HFFc6 (cell line): ENCODE measurements at places on chromosomes 2 and 18.

GRCh38 chr2:96174251-96175144 is 29.3 kb upstream of the DUSP2 start:
- peak; percentile 45 for DNase-seq

DNA sequence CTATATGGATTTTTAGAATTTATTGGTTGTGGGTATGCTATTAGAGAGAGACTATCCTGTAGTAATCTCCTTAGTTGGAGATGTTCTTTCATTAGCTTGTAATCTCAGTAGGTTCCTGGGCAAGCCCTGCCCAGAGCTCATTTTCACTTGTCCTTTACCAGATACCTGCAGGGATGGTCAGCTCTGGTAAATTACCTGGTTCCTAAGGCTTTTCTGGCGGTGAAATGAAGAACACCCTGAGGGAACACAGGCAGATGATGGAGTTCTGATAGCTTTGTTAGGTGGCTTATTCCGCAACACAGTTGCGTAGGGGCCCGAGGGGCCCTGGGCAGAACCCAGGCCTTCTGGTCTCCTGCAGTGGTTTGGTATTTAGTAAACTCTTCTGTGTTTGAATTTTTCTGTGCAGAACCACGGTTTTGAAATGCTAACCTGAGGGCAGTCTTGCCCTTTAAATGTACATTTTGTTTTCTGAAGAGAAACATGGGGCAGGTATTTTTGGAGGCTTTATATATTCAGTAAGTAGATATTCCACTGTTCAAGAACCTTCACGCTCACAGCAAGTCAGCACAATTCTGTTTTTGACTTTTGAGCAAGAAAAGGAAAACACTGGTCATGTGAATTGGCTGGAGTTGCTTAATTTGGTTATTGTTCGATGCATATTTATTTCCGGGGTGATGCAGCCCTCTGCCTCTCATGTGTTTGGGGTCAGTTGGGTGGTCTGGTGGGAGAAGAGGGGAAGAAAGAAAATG is 22.4 kb downstream of the ZNF532 start:
- no peak for DNase-seq

- no peak for DNase-seq
These were observed 89.5 kb downstream of the AAK1 start for GRCh38 chr2:69553991-69554390.

GRCh38 chr2:126995621-126996377 is 97.1 kb downstream of the TEX51 start:
- no peak for DNase-seq

- no peak for DNase-seq
These were observed 9.8 kb upstream of the SAP130 start for GRCh38 chr2:128037649-128038048.

DNA sequence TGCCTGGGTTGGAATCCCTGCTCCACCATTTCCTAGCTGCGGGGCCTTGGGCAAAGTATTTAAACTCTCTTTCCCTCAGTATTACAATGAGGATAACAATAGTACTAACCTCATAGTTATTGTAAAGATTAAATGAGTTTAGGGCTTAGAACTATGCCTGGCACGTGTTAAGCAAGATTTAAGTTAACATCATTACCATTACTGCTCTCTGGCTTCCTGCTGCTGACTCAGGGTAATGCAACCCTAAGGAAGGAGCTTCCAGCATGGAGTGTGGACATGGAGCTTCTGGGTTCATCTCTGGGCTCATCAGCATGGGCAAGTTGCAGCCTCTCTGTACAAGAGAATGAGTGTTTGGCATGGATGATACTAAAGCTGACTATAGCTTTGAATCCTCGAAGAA is 374.2 kb upstream of the MAP2 start:
- DNase-seq, result no peak

- no peak for DNase-seq
These were observed 44.0 kb downstream of the TCF4 start for GRCh38 chr18:55544014-55544413.

GRCh38 chr2:197081294-197081693 is 154.8 kb upstream of the PGAP1 start:
- no peak for DNase-seq

- no peak for DNase-seq
These were observed 284 bp downstream of the TIMM21 start for GRCh38 chr18:74148543-74149070.

DNA sequence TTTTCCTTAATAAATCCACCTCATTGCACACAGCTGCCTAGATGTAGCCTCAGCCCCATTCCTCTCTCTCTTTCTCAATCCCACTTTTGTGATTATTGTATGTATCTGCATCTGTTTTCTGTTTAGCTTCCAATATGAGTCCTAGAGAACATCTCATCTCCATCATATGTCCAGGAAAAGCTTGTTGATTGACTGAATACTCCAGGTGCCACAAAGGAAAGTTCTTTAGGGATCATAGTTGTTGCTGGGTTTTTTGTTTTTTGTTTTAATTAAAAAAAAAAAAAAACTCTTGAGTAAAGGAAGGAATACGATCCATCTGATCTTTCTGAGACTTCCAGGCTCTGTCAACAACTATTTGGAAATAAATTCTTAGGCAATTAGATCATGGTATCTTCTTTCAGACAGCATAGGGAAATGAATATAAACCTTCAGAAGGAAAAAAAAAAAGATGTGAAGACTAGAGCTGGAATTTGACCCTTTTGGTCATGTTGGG is 42.5 kb downstream of the KIAA2012 start:
- DNase-seq, result peak; percentile 68

- peak; percentile 23 for DNase-seq
These were observed 4.7 kb upstream of the CAPN10 start for GRCh38 chr2:240581811-240582210.

GRCh38 chr2:160407393-160408172 is 86.0 kb downstream of the RBMS1 start:
- DNase-seq, result peak; percentile 36

- DNase-seq, result no peak
These were observed 513.5 kb downstream of the CMPK2 start for GRCh38 chr2:6352247-6352646.

DNA sequence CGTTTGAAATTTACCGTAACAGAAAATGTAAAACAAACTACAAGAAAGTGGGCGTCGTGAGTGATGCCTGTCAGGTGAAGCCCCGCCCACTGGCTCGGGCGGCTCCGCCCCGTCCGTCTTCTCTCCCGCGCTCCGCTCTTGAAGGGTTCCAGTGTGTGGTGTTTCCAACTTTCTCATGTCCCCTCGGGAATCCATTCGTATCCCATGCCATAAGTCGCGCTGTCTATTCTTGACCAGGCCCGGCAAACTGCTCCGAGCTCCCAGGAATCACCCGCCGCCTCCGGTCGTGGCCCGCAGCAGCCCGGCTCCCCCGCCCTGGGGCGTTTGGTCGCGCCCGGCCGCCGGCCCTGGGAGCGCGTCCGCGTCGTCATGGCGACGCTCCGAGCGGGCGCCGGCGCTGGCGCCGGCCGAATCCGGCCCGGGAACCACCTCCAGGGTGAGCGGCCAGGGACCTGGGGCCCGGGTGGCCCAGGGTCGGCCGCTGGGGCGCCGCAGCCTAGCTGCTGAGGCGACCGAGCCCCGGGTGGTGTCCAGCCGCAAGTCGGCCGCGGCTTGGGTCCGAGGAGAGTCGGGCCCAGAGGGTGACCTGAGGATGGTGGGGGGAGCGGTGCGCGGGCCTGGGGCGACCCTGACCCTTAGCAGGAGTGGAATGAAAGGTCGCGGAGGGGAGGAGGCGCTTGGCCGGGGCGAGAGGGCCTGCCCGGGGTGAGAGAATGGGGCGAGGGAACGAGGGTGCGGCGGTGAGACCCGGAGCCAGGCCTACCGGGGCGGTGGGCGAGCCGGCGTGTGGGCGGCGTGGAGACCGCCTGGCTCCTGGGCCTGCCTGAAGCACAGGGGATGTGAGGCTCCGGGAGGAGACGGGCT is at the start of gene CFAP221:
CFAP221 (plus strand) TSS at position 375 of the 864 bp plus-strand sequence. CDS start 1,683 bp downstream, outside the sequence.
- DNase-seq, result no peak

- DNase-seq, result no peak
These were observed 129.4 kb downstream of the RAD51AP2 start for GRCh38 chr2:17388798-17389197.

GRCh38 chr2:3490191-3491170 is 28.9 kb downstream of the ADI1 start:
- no peak for DNase-seq

- DNase-seq, result no peak
These were observed 223.7 kb upstream of the RAB6C start for GRCh38 chr2:129755786-129756185.

GRCh38 chr2:199757233-199757870 is 93.6 kb downstream of the FTCDNL1 start:
- no peak for DNase-seq

GRCh38 chr2:175293776-175294175 is 112.3 kb upstream of the ATP5MC3 start:
- DNase-seq, result no peak

- DNase-seq, result no peak
These were observed 53.1 kb downstream of the TTC27 start for GRCh38 chr2:32680942-32681341.

- no peak for DNase-seq
These were observed 650.6 kb downstream of the SATB2 start for GRCh38 chr2:198807131-198807530.

DNA sequence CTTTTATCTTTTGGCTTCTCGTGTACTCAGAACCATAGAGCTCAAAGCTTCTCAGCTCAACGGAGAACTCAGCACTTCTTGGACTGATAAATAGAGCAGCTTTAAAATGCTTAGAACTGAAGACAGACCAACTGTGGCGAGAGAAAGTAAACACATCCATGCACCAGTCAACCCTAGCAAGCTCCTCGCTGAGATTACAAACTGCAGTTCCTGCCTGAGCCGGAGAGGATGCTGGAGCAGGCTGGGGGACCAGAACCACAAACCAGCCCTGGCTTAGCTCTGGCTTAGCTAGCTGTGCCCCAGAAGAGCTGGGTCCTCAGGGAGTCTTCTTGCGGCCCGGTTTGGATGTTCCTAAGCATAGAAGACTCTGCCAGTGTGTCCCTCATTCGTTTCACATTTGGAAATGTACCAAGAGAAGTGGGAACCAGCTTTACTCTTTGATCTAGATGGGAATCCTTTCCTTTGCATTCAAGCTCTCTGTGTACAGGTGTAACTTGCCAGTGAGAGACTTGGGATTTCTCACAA is 5.6 kb downstream of the PAX8 start:
- DNase-seq, result peak; percentile 49

GRCh38 chr18:2655178-2655953 is at the start of gene SMCHD1:
Gene SMCHD1 (plus strand): TSS chr18:2655726. CDS start chr18:2656076, 350 bp downstream.
- DNase-seq, result peak; percentile 72

GRCh38 chr2:76169276-76170008 is 458.7 kb upstream of the GCFC2 start:
- no peak for DNase-seq

DNA sequence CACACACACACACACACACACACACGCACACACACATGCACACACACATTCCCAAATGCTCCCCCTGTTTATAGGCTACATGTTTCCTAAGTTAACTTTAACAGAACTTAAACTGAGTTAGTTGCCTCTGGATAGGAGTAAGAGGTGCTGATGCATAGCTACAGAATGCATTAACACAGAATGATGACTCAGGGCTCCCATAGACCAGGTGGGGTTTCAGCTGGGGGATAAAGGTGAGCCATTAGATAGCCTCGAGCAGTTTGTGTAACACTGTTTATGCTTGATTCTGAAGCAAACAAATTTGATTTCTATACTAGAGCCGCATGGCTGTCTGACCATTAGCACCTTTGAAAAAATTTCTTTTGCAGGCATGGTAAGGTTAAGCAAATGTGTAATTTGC is 741.0 kb downstream of the PLCL1 start:
- DNase-seq, result no peak

DNA sequence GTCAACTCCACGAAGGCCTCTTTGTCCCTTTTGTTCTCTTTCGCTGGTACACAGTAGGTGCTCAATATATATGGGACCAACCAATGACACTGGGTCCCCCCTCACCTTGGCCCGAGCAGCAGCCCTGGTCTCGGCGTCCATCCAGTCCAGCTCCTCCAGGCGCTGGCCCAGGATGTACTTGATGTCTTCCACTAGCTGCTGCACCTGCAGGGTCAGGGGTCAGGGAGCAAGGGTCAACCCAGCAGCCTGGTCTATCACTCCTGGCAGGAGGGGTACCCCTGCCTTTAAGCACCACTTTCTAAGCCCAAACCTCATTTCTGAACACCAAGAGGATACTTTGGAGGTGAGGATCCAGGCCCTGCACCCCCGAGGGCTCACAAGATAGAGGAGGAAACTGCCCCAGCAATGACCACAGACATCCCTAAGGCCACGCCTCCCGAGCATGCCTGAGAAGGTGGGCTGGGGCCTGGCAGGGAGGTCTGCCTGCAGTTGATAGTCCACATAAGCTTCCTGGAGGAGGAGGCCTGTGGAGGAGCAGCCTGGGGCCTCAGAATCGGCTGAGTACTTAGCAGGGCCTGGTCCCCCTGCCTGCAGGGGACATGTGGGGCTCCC is 4.2 kb downstream of the ECEL1 start:
- DNase-seq, result no peak

DNA sequence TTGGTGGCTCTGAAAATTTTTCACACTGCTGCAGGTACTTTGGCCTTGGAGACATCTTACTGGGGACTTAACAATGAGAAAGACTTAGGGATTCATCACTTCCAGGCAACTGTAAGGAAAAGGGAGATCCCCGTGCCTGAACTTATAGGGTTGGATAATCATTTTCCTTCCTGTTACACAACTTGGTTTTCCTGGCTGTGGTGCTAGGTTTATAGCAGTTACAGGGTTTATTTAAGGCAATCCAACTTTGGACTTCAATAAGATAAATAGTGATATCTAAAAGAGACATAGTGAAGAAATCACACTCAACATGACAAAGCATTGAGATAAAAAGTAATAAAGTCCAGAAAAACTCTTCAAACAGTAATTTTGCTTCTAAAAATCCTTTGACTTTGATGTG is 70.2 kb upstream of the RAPH1 start:
- no peak for DNase-seq

GRCh38 chr18:2848247-2849246 is 1.7 kb downstream of the EMILIN2 start:
- DNase-seq, result no peak

GRCh38 chr2:220269367-220269766 is 641.9 kb downstream of the SLC4A3 start:
- no peak for DNase-seq

DNA sequence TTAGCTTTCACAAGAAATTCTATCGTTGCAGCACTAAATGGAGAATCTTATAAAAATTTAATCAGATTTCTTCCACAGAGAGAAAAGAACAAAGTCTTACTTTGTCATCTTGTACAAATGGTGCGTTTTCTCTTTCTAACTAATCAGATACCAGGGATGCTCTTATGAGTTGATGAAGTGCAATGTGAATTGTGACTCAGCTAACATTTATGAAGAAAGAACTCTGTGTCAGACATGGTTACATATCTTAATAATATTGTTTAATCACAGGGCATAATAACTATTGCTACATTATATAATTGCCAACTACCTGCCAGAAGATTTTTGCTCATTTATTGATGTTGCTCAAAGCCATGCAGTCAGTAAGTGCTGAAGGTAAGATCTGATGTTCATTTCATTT is 465.0 kb downstream of the CCDC85A start:
- peak; percentile 30 for DNase-seq
